Naive thymus-derived CD4-positive, alpha-beta T cell (primary cell): ENCODE measurements at places on chromosomes 3 and 15.
A peak's percentile ranks its signal among the peaks of the same experiment; 100 is the strongest.

DNA sequence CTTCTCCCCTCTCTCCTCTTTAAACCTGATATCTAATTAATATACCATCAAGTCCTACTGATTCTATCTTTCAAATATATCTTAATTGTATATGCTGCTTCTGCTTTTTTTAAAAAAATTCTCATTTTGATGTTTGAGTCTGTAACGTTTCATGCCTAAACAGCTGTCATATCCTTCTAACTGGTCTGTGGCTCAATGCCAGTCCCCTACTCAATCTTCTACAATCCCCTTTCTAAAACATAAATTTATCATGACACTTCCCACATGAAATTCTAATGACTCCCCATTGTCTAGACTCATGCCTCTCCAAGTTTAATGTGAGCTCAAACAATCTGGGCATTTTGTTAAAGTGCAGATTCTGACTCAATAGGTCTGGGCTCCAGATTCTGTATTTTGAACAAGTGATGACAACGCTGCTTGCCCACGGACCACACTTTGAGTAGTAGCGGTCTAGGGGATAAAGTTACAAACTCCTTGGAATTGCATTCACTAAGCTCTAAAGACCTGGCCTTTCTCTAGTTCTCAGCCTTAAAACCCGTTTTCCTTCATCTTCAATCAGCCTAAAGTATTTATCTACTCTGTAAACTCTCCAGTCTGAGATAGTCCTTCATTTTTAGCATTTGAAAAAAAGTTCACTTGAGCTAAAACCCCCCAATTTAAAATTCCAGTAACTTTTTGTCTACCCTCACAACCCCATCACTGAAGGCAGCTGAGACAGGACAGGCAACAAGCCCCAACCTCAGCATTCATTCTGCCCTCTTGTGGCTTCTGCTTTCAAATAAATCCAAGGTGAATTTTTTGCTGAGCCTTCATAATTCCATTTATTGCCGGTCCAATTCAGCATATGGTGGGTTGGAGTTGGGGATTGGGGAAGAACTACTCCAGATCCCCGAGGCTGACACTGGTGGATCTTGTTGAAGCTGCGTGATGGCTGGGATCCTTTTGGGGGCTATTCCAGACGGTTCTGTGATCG is 88.1 kb upstream of the THRB start:
- DNase-seq, result no peak

GRCh38 chr3:107068980-107069379 is 308.3 kb upstream of the CCDC54 start:
- no peak for DNase-seq

- DNase-seq, result no peak
Observed at GRCh38 chr15:74835312-74835823, 7.6 kb downstream of the ULK3 start.

GRCh38 chr15:59154243-59154642 is 49.3 kb downstream of the CCNB2 start:
- no peak for DNase-seq

- no peak for DNase-seq
Observed at GRCh38 chr3:8581806-8582445, 62.7 kb downstream of the SSUH2 start.

DNA sequence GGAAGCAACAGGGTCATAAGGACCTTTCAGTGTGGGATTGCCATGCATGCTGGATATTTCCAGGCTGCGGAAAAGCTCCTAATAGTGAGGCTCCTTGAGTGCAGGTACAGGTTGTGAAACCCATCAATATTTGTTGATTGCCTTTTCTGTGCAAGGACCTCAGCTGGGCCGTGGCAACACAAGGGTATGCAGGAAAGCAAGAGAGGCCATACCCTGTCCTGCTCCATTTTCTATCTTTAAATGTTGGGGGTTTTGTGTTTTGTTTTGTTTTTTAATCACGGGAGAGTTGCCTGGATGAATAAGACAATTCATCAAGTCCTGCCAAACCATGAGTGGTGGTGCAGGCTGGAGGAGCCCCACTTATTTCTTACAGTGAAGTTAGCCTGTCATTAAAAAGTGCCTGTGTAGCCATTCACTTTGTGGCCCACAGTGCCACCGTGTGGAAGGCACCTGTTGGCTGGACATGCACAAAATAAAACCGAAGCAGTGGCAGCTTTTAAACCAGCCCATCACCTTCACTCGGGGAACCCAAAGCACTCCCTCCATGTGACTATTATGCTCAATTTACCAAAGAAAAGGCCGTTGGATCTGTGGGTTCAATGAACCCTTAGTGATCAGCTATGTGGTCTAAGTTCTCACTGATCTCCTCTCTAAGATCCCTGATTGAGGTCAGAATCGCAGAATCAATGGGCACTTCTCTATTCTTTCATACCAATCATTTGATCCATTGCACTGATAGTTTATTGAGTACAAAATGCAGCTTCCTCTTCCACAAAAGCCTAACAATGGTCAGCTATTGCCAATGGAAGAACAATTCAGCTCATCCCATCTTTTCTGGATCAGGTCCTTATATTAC is 42.2 kb downstream of the CLDN18 start:
- no peak for DNase-seq

- DNase-seq, result no peak
Observed at GRCh38 chr3:27861046-27862036, 139.2 kb upstream of the EOMES start.

DNA sequence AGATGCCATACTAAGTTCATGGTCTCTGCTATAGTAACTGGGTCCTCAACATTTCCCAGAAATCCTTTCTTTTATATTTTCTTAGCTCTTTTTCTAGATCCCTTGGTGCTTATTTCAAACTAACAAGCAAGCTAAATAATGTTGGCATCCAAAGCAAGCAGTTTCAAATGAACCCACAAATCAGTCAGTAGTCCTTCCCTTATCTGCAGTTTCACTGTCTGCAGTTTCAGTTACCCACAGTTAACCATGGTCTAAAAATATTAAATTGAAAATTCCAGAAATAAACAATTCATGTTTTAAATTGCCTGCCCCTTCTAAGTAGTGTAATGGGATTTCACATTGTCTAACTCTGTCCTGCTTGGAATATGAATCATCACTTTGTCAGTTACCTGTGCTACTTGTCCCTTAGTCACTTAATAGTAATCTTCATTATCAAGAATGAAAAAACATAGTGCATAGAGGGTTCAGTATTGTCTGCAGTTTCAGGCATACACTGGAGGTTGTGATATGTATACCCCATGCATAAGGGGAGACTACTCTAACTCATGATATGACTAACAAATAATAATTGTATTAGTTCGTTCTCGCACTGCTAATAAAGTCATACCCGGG is 633.7 kb downstream of the MECOM start:
- DNase-seq, result no peak

GRCh38 chr15:95761501-95762165 is 568.9 kb upstream of the NR2F2 start:
- DNase-seq, result no peak

GRCh38 chr15:50764461-50765194 is 878 bp downstream of the SPPL2A start:
- peak; percentile 30 for DNase-seq
